ENCODE measurements at places on chromosomes 1 and 21.

DNA sequence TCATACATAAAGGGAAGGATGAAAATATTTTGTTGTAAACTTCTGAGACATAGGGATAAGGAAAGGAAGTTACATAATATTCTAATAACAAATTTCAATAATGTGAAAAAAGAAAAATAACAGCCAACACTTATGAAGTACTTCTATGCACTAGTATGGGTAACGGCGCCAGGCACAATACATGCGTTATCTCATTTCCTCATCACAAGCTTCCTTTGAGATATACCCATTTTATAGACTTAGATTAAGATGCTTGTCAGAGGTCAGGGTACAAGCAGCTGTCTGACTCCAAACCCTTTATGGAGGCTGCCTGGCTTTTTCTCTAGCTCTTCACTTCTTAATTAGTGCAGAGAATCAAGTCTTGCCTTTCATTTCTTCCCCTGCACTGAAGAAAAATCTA is 41.3 kb downstream of the TCP10L start:
- no peak for DNase-seq

- no peak for DNase-seq
Observed at GRCh38 chr1:117122330-117123025, 929 bp upstream of the TRIM45 start.

GRCh38 chr1:53477651-53478501 is 18.7 kb downstream of the DMRTB1 start:
- DNase-seq: no peak

DNA sequence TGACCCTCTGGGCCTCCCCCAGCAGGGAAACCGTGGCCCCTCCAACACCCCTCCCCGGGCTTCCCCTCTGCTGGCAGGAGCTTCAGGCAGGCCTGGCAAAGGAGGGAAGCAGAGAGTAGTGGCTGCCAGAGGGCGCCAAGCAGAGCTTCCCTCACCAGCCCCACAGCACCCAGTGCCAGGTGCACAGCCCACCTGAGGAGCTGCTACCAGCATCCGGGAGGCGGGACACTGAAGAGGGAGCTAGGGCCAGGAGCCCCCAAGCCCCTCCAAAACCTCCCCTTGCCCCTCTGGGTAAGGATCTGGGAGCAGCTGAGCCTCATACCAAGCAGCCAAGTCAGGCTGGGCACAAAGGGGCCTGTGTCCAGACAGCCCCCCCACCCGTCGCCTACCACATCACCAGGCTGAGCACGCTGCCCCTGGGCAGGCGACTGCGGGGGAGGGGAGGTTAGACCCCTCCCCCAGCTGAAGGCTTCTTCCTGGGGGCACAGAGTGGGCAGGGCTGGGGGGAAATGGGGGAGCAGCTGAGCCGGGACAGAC is 19.6 kb downstream of the CCDC24 start:
- DNase-seq: no peak

DNA sequence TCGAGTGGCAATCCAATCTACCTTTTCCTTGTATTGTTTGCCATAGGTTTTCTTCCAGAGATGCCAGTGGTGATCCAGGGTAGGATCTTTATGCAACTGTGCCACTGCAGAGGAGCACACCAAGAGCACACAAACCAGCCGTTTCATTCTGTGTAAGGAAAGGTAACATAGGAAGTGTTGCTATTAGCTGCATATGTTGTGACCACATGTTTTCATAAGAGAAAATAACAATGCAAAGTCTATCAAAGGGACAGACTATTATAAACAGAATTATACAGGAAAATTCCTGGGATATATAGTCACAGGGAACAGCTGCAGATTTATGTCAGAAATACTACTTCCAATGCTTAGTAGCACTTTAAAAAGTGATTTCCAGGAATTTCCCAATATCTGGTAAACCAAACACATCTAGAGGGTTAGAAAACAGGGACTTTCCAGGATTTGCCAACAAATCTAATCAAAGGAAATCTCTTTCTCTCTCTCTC is 919 bp downstream of the CTSS start:
- DNase-seq: no peak

DNA sequence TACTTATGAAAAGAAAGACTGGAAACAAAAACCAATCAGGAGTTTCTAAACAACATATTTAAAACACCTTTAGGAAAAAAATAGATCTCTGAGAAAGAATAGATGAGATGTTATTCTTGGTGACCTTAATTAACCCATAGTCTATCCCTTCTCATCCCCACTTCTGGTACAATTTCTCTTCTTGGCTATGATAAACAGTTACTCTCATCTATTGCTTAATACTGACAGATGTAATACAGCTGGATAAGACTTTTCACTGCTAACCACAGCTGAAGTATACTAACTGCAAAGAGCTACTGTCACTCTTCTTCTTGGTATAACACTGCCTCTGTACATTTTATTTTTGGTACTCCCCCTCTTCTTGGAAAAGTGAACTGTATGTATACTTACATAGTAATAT is 15.2 kb downstream of the EXTL2 start:
- DNase-seq: no peak

GRCh38 chr1:53957194-53957818 is 11.2 kb downstream of the LRRC42 start:
- DNase-seq: no peak

- no peak for DNase-seq
Observed at GRCh38 chr21:17044696-17045095, 468.1 kb upstream of the CXADR start.

DNA sequence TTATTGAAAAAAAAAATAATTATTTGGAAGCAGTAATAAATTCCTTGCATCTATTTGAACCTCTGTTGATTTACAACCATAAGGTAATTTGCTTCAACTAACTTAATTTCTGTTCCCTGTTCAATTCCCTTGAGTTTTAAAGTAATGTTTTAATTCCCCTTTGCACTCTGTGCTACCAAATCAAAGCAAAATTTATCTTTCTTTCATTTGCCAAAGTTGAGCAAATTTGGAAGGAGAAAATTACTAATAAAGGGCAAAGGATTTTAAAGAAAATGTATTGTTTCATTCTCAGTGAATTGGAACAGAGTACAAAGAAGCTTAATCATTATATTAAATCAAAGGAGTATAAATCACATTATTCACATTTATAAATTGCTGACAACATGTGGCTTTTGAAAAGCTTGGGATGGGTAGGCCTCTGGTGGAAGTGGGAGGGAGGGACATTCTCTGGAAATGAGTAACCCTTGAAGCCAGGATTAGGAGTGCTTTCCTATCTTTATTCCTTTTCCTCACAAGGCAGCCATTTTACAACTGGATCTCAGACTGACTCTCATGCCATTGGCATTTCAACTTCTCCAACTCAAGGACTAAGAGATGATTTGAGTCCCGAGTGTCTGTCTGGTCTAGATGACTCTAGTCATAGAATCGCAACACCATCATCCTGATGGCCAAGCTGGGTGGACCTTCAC is 331.6 kb upstream of the DUSP10 start:
- DNase-seq: no peak

DNA sequence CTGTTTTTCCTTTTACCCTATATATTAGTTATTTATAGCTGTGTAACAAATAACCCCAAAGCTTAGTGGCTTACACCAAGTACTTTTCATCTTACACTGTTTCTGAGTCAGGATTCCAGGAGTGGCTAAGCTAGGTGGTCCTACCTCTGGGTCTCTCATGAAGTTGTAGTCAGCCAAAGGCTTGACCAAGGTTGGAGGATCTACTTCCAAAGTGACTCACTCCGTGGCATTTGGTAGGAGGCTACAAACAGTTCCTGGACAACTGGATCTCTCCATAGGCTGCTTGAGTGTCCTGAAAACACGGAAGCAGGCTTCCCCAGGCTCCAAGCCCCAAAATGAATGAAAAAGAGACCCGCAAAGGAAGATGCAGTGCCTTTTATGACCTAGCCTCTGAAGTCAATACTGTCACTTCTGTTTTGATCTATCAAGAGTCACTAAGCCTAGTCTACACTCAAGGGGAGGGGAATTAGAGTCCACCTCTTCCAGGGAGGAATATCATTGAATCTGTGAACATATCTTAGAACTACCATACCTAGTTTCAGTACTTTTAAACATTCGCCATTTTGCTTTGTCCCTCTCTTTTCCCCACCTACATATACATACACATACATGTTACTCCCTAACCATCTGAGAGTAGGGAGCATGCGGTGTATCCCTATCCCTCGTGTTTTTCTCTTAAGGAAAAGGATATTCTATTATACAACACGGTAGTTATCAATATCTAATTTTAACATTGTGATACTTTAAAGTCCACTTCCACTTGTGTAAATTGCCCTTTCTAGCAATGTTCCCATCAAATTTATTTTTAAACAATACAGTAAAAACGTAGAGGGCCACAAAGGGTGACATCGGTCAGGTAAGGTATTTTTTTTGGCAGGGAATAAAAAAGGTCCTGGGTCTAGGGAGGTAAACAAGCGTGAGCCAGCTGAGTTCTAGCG is 67.2 kb downstream of the SLC35A3 start:
- DNase-seq: no peak

- DNase-seq: no peak
Observed at GRCh38 chr1:165674599-165674998, 23.8 kb downstream of the ALDH9A1 start.

DNA sequence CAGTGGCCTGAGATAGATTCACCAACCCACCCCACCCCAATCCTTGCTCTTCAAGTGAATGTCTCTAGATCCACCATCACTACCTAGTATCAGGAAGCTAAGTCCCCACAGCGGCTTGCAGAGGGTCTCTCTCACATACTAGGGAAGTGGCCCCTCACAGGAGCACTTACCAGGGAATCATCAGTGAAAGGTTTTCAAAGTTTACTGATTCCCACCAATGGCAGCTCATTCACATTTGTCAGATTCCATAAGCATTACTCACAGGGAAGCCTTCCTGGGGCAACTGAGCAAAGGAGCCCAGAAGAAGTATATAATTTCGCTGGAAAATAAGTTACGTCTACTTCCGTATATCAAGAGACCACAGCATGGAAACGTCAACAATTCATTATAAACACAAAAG is 120.8 kb downstream of the GREM2 start:
- DNase-seq: no peak

DNA sequence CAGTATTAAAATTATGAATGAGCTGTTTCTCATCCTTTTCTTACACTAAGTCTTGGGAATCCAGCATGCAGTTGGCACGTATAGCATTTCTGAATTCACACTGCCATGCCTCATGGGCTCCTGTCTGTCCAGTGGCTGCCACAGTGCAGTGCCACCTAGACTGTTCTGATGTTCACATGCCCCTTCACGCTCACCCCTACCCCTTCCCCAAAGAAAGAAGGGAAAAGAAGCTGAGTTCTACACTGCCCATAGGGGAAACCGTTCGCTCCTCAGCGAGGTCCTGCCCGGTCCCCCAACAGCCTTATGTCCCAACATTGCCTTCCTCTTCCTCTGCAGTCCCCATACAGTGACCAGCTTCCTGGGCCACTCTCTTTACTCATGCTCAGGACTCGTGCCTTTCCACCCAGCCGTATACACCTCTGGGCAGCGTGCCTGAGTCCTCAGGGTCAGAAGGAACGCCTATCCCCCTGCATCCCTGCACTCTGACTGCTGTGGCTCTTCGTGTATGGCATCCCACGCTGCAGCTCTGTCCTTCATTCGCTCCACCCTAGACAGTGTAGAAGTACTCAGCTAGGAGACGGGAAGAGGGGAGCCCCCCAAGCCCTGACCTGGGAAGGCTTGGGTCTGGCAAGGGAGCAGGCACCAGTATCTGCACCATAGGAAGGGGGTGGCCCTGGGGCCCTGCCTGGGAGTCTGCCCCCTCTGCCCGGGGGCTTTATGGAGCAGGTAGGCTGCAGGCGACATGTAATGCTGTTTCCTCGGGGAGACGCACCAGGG is 24.1 kb upstream of the ARF1 start:
- DNase-seq: no peak

DNA sequence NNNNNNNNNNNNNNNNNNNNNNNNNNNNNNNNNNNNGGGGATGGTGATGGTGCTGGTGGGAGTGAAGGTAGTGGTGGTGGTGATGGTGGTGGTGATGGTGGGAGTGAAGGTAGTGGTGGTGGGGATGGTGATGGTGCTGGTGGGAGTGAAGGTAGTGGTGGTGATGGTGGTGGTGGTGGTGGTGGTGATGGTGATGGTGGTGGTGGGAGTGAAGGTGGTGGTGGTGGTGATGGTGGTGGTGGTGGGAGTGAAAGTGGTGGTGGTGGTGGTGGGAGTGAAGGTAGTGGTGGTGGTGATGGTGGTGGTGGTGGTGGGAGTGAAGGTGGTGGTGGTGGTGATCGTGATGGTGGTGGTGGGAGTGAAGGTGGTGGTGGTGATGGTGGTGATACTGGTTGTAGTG is 93.6 kb downstream of the CRYAA start:
- DNase-seq: no peak

GRCh38 chr1:224959115-224959514 is 29.6 kb downstream of the DNAH14 start:
- DNase-seq: no peak

DNA sequence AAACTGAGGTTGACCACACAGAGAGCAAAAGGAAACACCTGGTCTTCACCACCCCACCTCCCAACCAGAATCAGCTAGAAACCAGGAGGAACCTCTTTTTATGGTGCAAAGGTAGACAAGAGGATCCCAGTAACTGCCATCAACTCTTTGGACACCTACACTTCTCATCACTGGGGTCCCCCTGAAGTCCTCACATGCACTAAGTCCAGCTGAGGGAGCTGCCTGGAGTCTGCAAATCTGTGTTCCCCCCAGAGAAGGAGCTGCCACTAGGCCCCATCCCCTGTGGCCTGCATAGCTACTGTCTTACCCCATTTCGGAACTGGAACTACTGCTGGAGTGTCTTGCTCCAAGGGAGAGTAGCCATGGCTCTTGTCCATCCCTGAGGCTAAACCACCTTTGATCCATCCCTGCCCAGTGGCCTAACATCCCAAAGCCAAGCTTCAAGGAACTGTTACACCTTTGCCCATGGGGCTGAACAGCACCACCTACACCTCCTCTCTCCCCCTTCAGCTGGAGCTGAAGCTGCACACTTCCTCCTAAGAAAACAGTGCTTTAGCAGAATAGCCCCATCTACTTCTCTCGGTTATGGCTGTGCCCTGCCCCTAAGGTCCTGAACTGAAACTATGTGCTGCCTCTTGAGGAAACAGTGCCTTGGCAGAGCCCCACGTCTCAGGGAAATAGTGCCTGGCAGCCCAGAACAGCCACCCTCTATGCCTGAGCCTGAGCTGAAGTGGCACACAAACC is 85.4 kb upstream of the CD53 start:
- no peak for DNase-seq

DNA sequence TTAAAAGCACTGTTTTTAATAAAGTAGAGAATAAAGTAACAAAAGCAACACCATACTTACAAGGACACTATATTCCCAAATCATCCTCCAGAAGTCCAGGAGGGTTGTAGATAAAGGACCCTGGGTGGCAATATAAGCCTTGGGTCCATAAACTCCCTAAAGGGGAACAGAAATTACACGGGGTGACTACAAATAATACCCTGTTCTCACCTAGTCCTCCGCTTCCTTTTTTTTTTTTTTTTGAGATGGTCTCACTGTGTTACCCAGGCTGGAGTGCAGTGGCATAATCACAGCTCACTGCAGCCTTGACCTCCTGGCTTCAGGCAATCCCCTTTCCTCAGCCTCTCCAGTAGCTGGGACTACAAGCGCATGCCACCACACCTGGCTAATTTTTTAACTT is 13.1 kb downstream of the PTPN22 start:
- DNase-seq: no peak

GRCh38 chr1:157442065-157442464 is 110.2 kb downstream of the FCRL5 start:
- no peak for DNase-seq

GRCh38 chr1:82686774-82687173 is 886.0 kb downstream of the ADGRL2 start:
- no peak for DNase-seq

Data from NCI-H1105 treated with DMSO at 0.1 percent for 48 hours (cell line).